Stimulated activated CD8-positive, alpha-beta memory T cell treated with anti-CD3 and anti-CD28 coated beads, Interleukin-7, amount 100 ng/mL, for 1 hour (primary cell): ENCODE measurements at places on chromosomes 3 and 15.

GRCh38 chr15:86634146-86634545 is 554.5 kb downstream of the AGBL1 start:
- no peak for DNase-seq

DNA sequence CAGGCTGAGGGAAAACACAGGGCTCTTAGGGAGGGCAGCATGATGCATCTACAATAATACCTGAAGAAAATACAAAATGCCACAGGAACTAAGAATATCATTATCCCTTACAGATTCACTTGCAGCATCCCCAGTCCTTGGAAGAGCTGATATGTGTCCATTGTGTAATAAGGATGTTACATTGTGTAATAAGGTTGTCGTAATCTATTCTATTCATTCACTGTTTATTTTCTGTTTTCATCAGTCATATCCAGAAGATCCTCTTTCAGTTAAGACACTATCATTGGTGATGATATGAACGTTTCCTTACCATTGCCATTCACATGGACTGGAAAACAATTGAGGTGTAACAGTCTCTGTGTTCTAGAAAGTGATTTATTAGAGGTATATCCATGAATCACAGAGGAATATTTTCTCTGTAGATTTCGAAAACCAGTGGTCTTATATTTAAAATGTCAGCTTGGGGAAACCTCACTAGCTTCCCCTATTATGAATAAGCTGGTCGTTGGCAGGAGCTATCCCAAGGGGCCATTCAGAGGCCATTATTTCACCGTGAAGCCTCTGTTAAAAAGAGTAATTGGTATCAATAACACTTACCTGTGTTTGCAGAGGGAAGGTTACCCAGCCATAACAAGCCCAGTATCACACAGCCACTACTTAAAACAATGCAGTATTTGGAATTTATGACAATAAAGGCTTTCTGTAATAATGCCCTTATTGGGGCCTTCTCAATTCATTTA is 241.1 kb downstream of the ZNF385D start:
- DNase-seq, result no peak

- no peak for DNase-seq
These were observed 86.0 kb downstream of the IQCH start for GRCh38 chr15:67340630-67341029.

- DNase-seq, result no peak
These were observed 42.8 kb upstream of the NSMCE3 start for GRCh38 chr15:29312387-29312786.

- DNase-seq, result no peak
These were observed 130.3 kb downstream of the LIPC start for GRCh38 chr15:58562135-58562534.

GRCh38 chr3:194773216-194773615 is 87.5 kb downstream of the FAM43A start:
- DNase-seq, result no peak

GRCh38 chr3:194985031-194985578 is 285.9 kb downstream of the XXYLT1 start:
- no peak for DNase-seq

GRCh38 chr3:118802325-118803095 is 232.1 kb downstream of the IGSF11 start:
- DNase-seq, result no peak

- DNase-seq, result no peak
These were observed 67.6 kb downstream of the MITF start for GRCh38 chr3:69806735-69807438.

DNA sequence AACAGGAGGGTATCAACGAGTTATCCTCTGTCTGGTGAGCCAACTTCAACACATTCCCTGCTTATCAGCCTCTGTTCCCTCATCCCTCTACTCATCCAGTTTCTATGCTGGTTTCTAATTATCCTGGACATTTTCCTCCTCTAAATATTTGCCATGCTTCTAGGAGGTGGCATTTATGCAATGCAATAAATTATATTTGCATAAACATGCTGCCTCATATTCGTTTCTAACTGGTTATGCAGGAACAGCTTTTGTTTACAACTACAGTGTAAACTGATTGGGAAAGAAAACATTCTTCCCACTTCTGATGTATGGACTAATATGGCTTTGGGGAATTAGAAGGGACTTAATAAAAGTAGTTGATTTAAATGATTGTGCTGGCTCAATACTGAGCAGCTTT is 122.3 kb downstream of the TFG start:
- DNase-seq, result no peak

DNA sequence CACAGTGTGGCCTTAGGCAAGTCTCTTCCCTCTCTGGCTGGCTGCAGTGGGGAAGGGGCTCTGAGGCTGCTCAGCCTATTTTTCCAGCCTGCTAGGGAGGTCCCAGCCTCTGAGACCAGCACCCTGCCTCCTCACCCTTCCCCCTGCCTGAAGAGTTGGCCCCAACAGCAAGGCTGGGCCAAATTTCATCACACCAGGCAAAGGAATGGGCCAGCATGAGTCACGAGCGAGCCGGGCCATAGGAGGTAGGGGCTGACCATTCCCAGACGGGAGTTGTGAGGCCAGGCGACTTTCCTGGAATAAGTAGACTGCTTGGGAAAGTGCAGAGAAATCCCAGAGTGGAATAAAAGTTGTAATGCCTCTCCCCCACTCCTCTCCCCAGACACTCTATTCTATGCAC is 5.7 kb upstream of the FBLN2 start:
- DNase-seq, result no peak

DNA sequence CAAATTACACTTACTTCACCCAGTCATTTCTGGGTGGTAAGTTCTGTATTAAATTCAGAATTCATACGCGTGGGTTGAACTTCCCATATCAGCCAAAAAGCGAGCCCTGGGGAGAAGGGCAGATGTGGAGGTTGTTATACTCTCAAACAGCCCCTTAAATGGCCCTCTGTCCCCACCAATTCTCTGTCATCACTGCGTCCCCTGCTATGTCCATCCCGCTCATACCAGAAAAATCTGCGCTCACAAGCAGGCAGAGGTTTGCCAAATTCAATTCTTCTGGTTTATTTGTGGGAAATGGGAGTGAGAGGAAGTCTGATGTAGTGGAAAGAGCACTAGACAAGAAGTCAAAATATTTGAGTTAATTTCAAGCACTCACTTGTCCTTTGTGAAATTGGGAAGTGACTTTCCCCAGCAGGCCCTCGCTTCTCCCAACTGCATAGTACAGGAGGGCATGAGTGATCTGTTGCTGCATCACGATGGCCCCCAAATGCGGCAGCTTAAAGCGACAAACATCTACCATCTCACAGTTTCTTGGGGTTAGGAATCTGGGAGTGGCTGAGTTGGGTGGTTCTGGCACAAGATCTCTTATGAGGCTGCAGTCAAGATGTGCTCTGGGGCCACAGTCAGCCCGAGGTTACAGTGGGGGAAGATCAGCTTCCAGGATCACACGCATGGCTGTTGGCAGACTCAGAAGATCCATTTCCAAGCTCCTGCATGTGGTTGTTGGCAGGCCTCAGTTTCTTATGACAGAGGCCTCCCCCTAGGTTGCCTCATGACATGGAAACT is 67.7 kb downstream of the CPN2 start:
- DNase-seq, result no peak

GRCh38 chr3:130276203-130276803 is 69.2 kb upstream of the COL6A5 start:
- DNase-seq, result no peak

DNA sequence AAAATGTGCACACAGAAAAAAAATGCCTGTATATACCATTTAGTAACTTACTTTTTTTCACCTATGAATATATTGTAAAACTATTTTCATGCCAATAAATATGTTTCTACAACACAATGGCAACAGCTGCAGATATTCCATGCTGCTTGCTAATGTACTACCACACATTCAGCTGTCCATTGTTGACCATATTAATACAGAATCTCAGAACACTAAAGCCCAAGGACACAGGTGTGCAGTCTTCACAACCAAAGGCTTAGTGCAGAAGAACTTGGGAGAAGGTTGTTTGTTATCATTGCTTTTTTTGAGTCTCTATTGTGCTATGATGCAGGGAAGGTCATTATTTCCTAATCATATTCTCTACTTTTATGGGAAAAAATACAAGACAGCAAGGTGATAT is 79.6 kb downstream of the DIPK2A start:
- no peak for DNase-seq

- no peak for DNase-seq
These were observed 117.7 kb downstream of the GBE1 start for GRCh38 chr3:81643721-81644120.

DNA sequence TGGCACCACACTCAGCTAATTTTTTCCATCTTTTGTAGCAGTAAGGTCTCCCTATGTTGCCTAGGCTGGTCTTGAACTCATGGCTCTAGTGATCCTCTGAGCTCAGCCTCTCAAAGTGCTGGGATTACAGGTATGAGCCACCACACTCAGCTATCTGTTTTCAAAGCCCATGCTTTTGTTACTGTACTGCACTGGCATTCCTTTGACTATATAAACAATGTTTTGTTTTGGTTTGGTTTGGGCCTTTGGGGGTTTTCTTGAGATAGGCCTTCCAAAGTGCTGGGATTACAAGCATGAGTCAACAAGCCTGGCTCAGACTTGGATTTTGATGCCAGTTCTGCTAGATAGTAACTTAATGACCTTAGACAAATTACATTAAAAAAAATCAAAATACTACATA is 89.7 kb upstream of the GK5 start:
- DNase-seq, result no peak

GRCh38 chr3:189641776-189642175 is 10.6 kb downstream of the TP63 start:
- no peak for DNase-seq
